ENCODE measurements at places on chromosomes 4 and X.

GRCh38 chr4:149845743-149846142, 30.1 kb upstream of the IQCM start:
- no peak for DNase-seq

DNA sequence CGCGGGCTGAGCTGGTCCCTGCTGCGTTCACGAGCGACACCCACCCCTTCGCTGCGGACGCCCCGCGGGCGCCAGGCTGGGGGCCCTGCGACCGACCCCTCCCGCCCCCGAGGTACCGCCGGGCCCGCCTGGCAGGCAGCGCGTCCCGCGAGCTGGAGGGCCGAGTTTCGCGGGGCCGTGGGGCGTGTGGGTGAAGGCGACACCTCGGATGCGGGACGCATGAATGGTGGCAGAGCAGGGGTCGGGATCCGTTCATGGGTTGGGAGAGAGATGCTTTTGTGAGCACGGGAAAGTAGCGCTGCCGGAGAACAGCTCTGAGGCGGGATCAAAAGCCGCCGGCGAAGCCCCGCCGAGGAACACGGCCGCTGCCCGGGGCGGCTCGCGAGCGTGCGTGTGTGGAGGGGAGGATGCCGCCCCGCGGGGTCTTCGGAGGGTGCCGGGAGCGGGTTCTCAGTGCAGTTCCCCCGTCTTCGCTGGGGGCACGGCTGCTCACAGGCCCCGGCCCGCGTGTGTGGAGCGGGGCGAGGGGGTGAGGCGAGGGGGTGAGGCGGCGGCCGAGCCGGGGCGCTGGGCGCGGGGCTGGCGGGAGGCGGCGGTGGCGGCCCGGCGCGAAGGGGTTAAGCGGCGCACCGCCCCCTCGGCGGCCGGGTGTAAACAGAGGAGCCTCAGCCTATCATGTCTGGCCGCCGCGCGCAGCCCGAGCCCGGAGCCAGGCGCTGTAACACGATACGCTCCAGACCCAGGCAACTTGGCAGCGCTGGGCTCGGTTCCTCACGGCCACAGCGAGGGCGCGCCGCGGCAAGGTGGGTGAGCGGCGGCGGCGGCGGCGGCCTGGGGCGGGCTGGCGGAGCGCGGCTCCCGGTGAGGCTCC, 205.3 kb downstream of the TENM3 start:
- DNase-seq = peak; percentile 80

DNA sequence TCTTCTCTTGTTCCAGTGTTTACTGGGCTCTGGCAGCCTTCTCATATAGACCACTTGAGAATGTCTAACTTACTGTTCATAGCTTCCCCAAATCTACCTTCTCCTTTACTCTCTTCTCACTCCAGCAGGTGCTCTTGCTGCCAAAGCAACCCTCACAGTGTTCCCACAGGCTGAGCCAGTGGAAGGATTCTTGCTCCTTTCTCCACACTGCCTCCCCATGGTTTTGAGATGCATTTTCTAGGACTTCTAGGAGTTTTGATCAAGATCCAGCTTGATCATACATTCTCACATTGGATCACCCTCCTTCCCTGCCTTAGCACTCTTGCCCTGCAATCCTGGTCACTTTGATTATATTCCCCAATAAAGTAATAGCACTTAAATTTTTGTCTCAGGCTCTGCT, 230.8 kb downstream of the TMEM47 start:
- DNase-seq = peak; percentile 2

- peak; percentile 59 for DNase-seq
Observed at GRCh38 chr4:101419336-101420135, 72.2 kb upstream of the PPP3CA start.

DNA sequence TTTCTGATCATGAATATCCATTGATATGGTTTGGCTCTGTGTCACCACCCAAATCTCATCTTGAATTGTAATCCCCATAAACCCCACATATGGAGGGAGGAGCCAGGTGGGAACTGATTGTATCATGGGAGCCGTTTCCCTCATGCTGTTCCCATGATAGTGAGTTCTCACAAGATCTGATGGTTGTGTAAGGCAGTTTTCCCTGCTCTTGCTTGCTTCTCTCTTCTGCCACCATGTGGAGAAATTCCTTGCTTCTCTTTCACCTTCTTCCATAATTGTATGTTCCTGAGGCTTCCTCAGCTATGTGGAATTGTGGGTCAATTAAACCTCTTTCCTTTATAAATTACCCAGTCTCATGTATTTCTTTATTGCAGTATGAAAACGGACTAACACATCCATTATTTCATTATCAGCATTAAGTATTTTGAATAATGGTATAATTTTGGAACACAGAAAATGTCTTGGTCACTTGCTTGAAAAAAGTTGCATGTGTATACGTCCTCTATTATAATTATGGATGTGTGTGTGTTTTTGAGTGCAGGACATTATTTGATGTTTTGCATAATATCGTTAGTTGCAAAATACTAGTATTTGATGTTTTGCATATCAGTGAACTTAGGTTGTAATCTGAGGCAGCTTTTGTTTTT, 334.6 kb downstream of the PCDH10 start:
- peak; percentile 32 for DNase-seq

Measured in fibroblast of the aortic adventitia (primary cell).